ENCODE measurements at places on chromosomes 16 and 17. TPM values are rescaled to one million over a fixed set of nuclear protein-coding genes. Genes with fewer than 3 reads are reported as not detected.

NEUROD2 gene
- not detected for total RNA-seq

KRTAP4-3 gene
- total RNA-seq = not detected

MYH8 gene
- total RNA-seq = not detected

UQCRC2 gene
- total RNA-seq = 280 TPM

WSCD1 gene
- total RNA-seq = 63.7 TPM

ADAD2 gene
- total RNA-seq = not detected

LCAT gene
- 1.3 TPM for total RNA-seq

TNP2 gene
- not detected for total RNA-seq

MMP15 gene
- 4.4 TPM for total RNA-seq

FAM117A gene
- total RNA-seq = 1.6 TPM
